ENCODE measurements at places on chromosomes 13 and 19.

DNA sequence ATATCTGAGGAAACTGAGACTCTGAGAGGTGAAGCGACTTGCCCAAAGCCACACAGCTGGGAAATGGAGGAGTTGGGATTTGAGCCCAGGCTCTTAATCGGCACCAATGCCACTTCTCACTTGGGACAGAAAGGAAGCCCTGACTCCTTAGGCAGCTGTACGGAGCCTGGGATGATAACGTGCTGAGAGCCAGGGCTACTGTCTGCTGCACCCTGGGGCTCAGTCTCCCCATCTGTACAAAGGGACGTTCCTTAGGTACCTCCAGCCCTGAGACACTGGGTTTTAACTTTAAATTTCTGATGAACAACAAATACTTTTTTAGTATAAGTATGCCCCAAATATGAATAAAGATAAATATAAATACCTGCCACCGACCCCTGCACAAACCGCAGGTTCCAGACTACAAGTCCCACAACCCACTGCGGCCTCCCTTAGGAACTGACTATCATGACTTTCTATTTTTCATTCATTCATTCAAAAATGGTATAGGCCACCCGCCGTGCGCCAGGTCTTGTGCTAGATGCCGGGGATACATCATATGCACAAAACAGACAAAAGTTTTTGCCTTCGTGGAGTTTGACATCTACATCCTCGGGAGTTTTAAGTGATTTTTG lies 776 bp upstream of the NCLN start:
- peak; percentile 60 for DNase-seq

DNA sequence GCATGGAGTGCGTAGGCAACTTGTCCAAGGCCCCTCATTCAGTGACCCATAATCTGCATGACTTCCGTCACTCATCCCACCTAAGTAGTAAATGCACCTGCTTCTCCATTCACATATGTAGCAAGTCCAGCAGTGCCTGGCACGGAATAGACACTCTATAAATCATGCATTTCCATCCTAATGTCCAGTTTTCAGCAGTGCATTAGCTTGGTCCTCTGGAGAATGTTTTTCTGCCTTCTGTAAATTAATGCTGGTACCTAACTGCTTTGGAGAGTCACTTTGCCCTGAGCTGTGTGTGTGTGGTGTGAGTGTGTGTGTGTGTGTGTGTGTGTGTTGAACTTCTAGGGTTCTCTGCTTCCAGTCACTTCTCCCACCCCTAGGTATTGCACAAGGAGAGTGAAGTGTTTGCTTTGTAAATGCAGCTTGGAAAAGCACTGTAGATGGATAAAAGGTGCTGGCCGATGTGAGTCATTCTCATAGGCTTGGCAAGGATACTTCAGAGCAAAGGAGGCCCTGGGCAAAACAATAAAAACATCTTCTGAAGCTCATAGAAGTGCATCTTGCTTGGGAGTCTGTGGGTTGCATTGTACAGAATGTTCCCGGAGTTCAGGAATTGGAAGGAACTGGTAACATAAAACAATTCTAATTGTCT lies 181.8 kb downstream of the KATNAL1 start:
- DNase-seq, result no peak

DNA sequence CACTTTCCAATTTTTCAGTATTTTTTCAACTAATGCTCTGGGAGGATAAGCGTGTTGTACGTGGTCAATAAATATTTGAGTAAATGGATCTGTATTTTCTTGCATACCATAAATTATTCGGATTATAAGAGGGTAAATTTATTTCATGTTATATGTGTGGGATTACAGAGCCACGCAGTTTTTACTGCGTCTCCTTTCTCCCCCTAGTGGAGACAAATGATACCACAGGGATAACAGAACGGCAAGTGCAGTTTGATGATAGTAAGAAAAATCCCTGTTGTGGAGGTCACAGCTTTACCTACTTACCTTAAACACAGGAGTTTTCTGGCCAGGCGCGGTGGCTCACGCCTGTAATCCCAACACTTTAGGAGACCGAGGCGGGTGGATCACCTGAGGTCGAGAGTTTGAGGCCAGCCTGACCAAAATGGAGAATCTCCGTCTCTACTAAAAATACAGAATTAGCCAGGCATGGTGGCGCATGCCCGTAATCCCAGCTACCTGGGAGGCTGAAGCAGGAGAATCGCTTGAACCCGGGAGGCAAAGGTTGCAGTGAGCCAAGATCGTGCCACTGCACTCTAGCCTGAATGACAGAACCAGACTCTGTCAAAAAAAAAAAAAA lies 16.8 kb downstream of the MBD3L2B start:
- DNase-seq, result no peak

GRCh38 chr13:99960663-99961311 lies 10.8 kb downstream of the ZIC5 start:
- no peak for DNase-seq

- no peak for DNase-seq
These were observed 10.3 kb downstream of the GJA3 start for GRCh38 chr13:20150561-20150960.
